Fibroblast of skin of left biceps (primary cell): ENCODE measurements at places on chromosomes 13 and 19.
A peak's percentile ranks its signal among the peaks of the same experiment; 100 is the strongest.

GRCh38 chr19:28908941-28909340 lies 304.0 kb downstream of the UQCRFS1 start:
- no peak for DNase-seq

DNA sequence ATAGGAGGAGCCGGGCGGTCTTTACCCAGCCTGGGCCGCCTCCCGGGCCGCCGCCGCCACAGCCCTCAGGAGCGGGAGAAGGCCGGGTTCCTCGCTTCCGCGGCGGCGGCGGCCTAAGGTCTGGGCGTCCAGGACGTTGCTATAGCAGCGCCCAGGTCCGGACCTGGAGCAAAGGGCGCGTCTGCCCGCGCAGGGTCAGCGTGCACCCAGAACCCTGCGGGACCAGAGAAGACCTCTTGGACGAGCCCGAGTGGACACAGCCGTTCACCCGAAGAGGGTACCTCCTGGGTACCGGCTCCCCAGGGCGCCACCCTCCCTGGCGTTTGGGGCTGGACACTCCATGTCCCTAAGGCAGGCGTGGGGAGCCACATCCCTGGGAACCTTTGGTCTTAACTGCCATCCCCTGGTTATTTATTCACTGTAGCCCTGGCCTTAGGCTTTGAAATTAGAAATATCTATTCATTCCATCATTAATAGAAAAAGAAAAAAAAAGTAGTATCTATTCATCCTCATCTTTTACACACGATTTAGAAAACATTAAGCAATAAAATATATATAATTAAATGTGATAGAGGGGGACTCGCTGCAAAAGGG lies 2.4 kb downstream of the DZIP1 start:
- DNase-seq = no peak

GRCh38 chr13:106426909-106427308 lies 108.6 kb downstream of the EFNB2 start:
- DNase-seq = no peak

DNA sequence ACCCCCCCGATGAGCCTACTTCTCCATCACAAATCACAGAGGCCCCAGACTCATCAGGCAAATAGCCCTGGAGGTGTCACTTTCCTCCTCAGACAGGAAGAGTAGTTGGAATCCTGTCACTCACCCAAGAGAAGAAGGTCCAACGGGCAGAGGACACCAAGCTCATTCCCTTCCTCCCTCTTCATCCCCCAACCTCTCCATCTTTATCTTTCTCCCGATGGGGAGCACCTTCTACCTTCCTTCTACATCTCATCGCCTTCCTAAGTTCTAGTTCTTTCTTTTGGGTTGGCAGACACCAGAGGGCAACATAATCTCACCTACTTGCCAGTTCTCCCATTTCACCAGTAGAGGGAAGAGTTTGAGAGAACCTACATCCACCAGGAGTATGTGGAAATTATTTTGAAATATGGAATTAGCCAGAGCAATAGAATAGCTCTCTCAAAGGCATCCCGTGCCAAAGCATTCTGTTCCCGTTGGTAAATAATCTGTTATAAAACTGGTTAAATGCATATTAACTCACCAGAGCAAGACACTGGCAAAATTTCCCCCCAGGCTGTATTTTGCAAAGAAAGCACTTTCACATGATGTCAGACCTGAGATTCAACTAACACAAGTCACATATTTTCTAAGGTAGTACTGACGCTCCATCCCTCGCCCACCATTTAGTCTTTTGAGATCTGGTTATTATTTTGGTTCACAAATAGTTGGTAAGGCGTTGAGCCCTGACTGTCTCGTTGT lies 55.0 kb downstream of the ZIC5 start:
- peak; percentile 18 for DNase-seq

- no peak for DNase-seq
Measured at GRCh38 chr13:44902738-44903137, 86.5 kb downstream of the NUFIP1 start.

DNA sequence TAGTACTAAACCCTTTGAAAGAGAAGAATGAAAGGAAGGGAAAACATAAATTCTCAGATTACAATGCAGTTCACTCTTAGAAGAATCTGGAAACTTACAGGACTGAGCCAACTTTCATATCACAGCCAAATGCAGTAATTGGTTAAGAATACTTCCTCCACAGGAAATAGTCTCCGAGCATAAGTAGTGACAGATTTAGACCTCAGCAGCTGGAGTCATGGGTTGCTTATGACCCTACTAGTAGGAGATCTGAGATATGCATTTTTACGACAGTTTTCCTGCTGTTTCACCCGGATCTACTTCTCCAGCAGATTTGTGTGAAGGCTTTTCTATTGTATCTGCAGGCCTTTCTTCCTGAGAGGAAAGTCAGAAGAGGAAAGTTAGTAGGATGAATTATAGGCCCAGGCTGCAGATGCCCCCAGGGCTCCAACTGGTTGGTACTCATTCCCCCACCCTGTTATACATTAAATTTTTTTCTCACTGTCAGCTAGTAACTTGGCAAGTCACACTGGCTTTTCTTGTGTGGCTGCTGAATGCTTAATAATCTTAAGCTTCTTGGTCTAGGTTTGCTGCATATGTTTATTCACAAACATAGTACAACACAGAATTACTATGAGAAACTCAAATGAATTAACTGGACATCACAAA lies 1241.5 kb upstream of the MIR17HG start:
- peak; percentile 46 for DNase-seq

DNA sequence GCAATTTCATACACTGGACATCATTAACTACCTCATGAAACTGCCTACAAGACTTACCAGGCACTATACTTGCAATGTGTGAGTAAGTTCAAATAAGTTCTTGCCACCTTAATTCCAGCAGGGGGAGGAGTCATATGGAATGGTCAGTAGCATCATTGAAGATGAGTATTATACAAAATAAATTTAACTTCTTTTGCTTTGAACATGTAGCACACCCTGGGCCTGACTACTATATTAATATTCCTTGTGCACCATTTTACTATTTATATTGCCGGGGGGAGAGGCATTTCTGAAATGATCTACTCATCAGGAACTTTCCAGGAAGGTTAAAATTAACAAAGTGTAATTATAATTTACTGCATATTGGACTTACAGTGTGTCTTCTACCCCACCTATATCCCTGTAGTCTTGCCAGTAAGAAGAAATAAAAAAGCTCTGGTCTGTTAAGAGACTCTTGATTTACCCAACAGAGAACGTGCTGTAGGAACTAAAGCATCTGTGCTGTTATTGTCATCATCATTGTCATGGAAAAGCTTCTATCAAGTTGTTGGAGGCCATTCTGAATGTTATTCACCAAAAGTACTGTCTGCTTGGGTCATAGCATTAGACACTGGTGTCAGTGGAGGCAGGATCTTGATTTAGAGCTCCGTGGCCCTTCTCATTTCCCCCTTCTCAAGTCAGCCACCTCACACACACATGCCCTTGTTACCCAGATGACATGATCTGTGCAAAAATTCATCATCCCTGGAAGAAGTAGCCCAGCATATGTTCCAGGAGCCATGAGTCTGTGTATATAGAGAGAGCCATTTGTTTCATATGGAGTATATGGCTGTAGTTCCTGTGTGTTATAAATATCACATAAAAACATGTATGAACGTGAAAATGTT lies 147.1 kb downstream of the MTUS2 start:
- no peak for DNase-seq

DNA sequence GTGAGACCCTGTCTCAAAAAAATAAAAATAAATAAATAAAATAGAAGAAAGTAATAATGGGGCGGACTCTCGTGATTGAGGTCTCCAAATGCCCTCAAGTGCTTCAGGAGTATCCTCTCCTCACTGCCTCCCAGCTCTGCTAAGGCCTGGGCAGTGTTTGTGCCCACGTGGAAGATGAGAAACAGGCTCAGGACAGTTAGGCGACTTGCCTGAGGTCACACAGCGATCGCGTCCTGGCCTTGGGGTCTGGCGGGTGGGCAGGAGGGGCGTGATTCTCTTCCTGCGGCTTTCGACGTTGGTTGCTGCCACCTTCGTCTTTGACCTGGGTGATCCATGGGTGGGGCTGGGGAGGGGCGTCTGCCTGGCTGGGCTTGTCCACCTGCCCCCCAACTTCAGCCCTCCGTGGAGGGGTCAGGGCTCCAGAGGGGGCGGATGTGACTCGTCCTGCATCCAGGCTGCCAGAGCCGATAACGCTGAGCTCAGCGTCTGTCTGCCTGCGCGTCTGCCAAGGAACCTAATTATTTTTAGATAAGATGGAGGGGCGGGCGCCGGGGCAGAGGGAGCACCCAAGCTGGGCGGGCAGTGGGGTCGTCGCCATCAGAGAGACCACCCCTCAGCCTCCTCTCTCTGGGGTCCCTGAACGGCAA lies 56.9 kb downstream of the NFIC start:
- DNase-seq = no peak

- DNase-seq = no peak
Measured at GRCh38 chr13:111388851-111389500, 68.5 kb downstream of the TEX29 start.

GRCh38 chr13:51777921-51778320 lies 26.0 kb downstream of the DHRS12 start:
- DNase-seq = no peak

GRCh38 chr19:49605605-49606004 lies 14.6 kb downstream of the PRR12 start:
- no peak for DNase-seq

DNA sequence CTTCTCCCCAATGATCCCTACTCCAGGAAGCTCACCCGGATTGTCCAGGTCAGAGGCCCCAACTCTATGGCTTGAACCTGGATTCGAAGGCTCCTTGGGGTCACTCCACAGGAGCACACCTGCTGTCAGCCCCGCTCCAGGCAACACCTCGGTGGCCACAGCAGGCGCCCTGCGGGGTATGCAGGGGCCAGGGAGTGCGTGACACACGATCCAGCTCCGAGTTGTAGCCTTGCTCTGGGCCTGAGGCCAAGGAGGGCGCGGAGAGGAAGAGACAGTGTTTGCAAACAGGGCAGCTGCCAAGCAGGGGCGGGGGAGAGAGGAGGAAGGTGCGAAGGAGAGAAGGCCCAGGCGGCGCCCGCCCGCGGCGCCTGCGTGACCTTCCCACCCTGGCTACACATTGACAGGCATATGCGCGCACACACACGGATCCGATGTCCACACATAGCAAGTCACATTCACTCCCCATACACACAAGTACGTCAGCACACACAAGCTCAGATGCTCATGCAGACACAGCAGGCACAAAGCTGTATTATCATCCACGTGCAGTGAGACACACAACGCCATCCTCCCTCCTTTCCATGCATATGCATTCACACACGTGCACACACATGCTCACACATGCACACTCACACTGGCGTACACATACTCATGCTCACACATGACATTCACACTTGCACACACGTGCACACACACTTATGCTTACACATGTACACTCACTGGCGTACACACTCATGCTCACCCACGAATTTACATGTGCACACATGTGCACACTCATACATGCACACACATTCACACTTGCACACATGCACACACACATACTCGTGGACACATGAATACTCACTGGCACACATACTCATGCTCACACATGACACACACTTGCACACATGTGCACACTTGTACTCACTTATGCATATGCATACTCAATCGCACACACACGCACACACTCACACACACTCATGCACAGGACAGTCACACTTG lies 10.4 kb downstream of the SBK2 start:
- no peak for DNase-seq

- DNase-seq = no peak
Measured at GRCh38 chr13:99404005-99404755, 97.0 kb upstream of the GPR183 start.

DNA sequence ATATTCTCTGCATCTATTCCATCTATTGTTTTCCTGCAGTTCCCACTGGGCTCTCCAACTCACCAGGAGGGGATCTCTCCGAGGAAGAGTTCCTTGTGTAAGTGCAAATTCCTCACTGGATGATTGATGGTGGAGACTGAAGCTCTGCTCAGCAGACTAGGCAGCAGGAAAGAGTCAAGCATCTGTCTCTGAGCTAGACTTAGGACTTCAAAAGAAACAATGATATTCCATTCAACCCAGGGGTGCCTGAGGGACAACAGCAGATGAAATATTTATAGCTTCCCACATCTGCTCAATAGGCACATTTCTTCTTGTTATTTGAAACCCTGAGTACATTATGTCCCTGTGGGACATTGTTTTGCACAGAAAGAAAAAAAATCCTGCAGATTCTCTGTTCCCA lies at the start of the genes OR7A5 and OR7C1:
TSS of gene OR7A5 (minus strand) at position 175 of the 400 bp plus-strand sequence. CDS start 6,944 bp downstream, outside the sequence.
TSS of gene OR7C1 (minus strand) at position 175 of the 400 bp plus-strand sequence. CDS start 35,049 bp downstream, outside the sequence.
- DNase-seq = no peak

- no peak for DNase-seq
Measured at GRCh38 chr13:86591862-86592261, 792.6 kb upstream of the SLITRK6 start.

- DNase-seq = no peak
Measured at GRCh38 chr13:107250628-107251027, 682.7 kb upstream of the ARGLU1 start.

DNA sequence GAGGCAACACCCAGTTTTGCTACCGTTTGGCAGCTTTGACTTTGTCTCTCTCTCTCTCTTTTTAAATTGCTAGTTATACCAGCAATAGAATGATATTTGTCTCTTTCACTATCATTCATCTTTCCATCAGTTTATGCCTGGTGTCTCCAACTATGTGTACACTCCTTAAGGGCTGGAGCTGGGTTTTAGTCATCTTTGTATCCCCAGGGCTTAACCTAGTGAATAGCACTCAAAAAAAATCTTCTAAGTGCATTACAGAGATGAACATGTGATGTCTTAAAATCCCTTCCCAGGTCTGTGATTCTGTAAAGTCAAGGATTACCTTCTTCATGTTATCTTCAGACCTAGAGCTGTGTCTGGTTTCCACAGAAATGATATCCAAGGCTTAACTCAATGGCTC lies 7.8 kb upstream of the UBL3 start:
- DNase-seq = no peak

GRCh38 chr13:53545340-53545941 lies 516.8 kb downstream of the OLFM4 start:
- no peak for DNase-seq

GRCh38 chr19:42290523-42291434 lies 11.2 kb upstream of the PRR19 start:
- no peak for DNase-seq

DNA sequence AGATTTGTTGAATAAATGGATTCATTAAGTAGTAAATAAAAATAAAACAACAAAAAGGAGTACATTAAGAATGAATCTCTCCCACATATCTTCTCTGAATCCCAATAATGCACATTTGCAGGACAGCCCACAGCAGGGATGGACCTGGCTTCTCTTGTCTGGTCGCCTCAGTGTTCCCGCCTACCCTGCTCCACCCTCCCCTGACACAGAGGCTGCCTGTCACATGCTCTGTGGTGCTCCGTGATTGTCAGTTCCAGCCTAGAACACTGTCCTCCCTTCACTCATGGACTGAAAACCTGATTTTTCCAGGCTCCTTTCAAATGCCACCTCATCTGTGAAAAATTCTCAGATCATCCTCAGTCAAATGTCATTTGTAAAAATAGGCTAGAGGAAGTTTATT lies 94.5 kb upstream of the GPR12 start:
- DNase-seq = no peak

DNA sequence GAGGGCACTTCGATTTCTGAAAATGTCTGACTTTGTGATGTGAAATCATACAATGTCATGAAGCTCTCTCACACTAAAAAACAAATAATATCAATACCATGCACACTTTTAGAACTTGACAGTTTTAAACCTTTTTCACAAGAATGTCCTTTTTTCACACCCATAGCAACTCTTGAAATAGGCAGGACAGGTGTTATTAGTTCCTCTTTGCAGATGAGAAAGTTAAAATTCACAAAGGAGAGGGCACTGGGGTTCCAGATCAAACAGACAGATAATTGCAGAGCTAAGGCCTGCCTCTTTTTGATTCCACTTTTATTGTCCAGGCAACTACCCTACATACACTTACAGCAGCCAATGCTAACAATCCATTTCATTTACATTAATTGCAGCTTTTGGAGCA lies 142.8 kb downstream of the KLF12 start:
- DNase-seq = no peak
